ENCODE measurements at places on chromosomes 16 and 17.

GRCh38 chr16:52439750-52440149 is 107.2 kb downstream of the TOX3 start:
- no peak for DNase-seq

- DNase-seq: no peak
Measured at GRCh38 chr16:67429799-67430503, 970 bp upstream of the HSD11B2 start.

- no peak for DNase-seq
Measured at GRCh38 chr16:81813648-81814047, 34.6 kb downstream of the PLCG2 start.

GRCh38 chr17:63533433-63534077 is 10.4 kb downstream of the KCNH6 start:
- peak; percentile 61 for DNase-seq

All from kidney (tissue), 22 donors.